ENCODE measurements at places on chromosomes 1 and 21. TPM values are rescaled to one million over a fixed set of nuclear protein-coding genes. Genes with fewer than 3 reads are reported as not detected.

DNA sequence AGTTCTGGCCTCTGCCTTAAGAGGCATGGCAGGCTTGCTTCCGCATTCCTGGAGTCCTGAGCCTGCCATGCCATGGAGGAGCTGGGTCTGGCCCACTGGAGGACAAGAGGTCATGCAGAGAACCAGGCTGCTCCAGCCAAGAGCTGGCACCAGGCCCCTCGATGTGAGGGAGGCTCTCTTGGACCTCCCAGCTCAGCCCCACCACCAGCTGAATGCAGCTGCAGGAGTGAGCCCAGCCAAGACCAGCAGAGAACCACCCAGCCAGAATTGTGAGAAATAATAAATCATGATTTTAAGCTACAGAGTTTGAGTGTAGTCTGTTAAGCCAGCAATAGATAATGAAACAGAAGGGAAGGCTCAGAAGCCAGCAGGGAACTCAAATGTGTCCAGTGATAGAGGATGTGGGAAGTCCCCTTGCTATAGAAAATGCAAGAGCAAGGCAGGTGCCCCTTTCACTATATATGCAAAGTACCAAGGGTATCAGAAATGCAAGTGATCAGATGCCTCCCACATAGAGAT lies 118.4 kb downstream of the HIVEP3 start:
- no peak for DNase-seq

DNA sequence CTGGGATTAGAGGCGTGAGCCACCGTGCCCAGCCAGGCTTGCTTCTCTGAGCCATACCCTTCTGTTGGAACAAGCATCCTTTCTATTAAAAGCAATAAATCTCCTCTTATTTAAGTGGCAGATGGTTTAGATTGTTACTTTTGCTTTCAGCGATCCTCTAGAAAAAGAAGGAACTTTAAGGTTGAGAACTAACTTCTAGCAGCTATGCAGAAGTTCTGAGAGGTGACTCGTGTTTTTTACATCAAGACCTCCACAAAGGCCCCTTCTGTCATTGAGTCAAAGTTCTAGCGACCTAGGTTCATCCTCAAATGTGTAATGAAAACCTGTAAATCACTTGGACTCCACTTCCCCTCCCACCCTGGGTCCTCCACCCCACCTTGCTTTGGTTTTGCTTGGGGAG lies 30.8 kb downstream of the PLEKHO1 start:
- DNase-seq = no peak

OR10J1 gene
- not detected for total RNA-seq

DNA sequence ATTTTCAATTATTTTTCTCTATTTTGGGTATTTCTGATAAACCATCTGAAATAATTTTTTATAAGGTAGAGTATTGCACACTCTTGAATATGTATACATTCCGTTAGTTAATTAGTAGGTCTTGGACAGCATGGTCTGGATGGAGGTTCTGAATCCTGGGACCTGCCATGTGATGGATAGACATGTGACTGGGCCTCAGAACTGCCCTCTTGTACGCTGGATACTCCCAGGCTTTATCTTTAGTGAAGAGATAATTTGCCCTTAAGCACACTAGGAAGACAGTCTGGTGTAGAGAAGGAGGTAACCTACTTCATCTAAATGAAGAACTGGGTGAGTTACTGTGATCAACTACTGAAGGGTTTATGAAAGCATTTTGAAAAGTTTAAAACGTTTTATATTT lies 48.9 kb downstream of the CNIH3 start:
- DNase-seq = no peak

GRCh38 chr1:208510192-208510952 lies 266.2 kb upstream of the PLXNA2 start:
- DNase-seq = no peak

GRCh38 chr1:183379951-183380350 lies 38.2 kb downstream of the NMNAT2 start:
- no peak for DNase-seq

GRCh38 chr1:63281753-63282152 lies 40.6 kb upstream of the FOXD3 start:
- DNase-seq = no peak

CADM3 gene
- 4.2 TPM for total RNA-seq

DNA sequence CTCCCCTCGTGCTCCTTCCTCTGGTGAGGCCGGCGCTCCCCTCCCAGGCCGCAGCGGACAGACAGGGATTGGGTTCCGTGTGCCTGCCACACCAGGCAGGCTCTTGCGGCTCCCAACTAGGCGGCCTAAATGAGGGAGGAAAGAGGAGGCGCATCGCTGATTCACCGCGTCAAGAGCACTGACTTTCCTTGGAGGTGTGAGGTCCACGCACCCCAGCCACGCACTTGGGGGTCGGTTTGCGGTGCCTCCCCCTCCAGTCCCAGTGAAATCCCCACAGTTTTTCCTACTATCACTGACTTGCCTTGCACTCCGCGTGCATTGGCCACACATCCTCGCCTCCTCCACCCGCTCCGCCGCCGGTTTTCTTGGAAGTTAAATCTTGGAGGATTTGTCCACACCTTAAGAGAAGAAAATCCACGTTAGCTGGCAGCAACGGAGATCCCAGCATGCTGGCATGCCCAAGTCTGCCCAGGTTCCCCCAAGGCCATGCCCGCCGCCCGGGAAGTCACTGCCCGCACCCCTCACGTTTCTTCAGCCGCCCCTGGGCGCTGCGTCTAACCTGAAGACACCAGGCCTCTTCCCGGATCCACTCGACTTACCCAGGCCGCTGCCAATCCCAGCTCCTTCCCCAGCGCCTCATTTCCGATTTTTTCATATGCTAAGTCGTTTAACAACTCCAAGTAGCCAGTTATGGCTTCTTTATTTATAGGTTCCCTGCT lies 1.1 kb upstream of the FOXD3 start:
- no peak for DNase-seq

DNA sequence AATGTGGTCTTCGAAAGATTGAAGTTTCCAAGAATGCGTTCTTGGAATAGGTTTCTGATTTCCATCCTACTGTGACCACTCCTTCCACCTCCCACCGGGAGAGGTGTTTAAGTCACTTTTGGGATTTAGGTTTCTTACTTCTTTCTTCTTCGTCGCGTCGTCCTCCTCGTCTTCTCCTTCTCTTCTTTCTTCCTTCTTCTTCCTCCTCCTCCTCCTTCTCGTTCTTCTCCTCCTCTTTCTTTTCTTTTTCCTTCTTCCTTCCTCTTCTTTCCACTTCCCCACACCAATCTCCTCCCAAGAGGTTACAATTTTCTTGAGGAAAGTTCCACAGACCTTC lies 2.1 kb downstream of the CACHD1 start:
- no peak for DNase-seq

DNA sequence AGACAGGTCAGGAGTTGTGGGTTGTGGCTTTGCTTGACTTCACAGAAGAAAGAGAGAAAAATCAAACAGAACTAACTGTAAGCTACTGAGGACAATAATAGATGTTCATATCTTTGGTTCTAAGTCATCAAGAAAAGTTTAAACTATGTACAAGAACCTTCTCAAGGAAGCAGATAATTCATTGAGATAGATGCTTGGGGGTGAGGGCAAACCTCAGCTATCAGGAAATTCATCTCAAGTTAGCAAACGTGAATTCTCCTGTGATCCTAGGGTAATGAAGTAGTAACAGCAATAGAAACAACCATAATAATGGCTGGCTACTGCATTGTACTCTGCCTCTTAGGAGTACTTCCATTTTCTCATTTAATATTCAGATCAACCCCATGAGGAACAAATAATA lies 506.2 kb downstream of the PLPP3 start:
- no peak for DNase-seq

TESK2 gene
- 12.3 TPM for total RNA-seq

ETNK2 gene
- total RNA-seq = 13.5 TPM

GRCh38 chr1:92739669-92740524 lies 45.0 kb downstream of the EVI5 start:
- DNase-seq = no peak

SYF2 gene
- total RNA-seq = 39.9 TPM

DNA sequence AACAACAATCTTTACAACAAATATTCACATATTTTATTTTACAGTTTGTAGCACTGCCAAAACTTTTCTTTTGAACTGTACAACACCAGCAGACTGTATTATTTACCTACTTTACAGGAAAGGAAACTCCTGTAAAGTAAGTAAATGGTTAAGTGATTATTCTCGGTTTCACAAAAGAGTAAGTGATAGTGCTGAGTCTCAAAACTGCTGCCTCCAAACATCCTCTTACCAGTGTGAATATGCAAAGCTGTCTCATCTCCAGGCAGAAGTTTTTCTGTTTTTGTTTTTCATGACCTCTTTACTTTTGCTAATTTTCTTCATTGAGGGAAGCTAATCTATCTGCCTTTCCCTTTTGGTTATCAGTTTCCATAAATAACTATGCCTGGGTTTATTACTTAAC lies 286.7 kb downstream of the SRGAP2C start:
- no peak for DNase-seq

DNA sequence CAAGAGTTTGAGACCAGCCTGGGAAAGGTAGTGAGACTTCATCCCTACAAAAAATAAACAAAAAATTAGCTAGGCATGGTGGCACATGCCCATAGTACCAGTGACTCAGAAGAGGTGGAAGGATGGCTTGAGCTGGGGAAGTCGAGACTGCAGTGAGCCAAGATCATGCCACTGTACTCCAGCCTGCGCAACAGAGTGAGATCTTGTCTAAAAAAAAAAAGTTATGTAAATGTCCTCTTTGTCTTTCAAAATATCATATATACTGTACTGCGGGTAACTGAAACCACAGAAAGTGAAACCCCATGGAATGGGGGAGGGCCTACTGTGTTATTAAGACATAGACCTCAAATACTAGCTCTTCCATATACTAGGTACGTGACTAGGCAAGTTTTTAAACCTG lies 20.8 kb downstream of the ACADM start:
- DNase-seq = no peak

DNA sequence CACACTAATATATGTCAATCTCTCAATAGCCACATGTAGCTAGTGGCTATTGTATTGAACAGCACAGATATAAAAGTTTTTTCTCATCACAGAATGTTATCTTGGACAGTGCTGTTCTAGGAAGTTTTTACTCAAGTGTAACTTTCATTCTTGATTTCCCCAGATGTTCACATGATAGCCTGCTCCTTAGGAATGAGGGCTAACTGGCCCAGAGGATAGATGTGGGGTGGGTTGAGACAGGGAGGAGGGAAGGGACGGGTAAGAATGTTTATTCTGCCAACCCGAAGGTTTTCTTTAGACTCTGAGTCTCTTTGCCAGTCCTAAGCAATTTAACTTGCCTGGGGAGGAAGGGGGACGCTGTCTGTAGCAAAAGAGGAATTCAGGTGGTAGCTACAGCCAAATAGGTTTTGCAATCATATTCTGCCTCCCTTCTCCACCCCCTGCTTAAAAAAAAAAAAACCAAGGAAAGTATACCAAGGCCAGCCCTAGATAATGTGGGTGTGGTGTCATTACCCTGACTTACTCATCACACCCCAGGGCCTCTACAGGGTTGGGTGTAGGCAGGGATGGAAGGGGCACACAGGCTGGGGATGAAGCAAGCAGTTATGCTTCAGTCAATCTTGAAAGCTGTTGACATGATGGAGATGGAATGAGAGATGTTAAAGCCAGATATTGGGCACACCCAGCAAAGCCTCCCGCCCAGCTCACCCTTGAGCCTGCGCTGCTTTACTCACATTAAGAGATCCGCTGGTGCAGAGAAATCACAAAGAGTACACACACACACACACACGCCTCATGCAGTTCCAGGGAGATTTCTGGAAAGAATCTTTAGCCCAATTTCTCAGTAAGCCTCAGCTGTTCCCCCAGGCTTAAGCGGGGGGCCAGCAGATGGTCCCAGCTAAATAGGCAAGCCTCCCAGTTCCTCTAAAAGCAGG lies 59.9 kb downstream of the PLXNA2 start:
- peak; percentile 79 for DNase-seq

SETD4 gene
- total RNA-seq = 38.2 TPM

TDRD5 gene
- 1.0 TPM for total RNA-seq
